ENCODE measurements at places on chromosomes 11 and 22. TPM values are rescaled to one million over a fixed set of nuclear protein-coding genes. Genes with fewer than 3 reads are reported as not detected.

DNA sequence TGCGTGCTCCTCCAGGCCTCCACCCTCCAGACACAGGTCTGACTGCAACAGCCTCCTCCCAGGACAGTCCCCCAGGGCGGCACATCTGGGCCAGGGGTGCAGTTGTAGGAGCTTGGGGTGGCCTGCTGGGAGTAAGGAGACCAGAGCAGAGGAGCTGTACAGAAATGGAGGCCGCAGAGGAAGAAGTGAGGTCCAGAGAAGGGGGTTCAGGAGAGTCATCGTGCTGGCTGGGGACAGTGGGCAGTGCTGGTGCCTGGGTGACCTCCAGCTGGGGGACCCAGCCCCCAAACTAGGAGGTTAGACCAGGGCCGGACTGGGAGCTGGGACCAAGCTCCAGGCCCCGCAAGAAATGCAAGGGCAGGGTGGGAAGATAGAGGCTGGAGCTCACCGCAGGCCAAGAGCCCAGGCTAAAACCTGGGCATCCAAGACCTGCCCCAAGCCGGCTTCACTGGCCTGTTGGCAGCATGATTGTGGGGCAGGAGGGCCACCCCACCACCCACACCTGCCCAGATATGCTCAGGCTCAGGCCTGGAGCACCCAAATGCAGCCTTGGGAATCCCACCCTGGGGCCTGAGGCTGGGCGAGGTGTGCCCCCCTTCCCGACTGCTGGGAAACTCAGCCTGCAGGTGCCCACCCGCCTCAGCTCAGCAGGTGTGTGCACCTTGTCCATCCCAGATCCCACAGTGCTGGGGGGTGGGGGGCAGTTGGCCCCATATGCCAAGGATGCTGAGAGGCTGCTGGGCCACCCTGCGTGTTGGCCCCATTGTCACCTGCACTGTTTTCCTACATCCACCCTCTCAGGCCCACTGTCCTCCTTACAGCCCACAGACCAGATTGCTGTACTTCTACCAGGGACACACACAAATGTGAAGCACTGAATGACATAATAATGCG lies 96.9 kb downstream of the MORC2 start:
- DNase-seq: peak; percentile 48

- no peak for DNase-seq
These were observed at the start of gene RAG2 for GRCh38 chr11:36598051-36598450. Gene RAG2 (minus strand): TSS chr11:36598236. CDS start chr11:36594168, 4,068 bp downstream.

DNA sequence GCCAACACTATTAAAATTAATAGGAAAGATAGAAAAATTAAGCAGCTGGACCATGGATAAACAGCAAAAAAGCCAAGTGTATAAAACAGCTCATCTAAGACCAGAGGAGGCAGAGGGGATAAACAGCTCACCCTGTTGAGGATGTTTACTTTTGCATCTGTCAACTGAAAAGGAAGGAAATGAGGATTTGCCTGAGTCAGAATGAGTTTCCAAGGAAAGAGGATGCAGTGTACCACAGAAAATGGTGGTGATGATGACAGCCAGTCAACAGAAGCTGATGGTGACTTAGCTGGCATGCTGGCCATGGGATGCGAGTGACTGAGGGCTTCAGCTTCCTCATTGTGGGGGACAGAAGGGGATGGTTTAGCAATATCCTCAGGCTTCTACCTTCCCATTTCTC lies 183.5 kb downstream of the KIRREL3 start:
- DNase-seq: no peak

GRCh38 chr11:48058064-48058463 lies 77.7 kb downstream of the PTPRJ start:
- no peak for DNase-seq

DNA sequence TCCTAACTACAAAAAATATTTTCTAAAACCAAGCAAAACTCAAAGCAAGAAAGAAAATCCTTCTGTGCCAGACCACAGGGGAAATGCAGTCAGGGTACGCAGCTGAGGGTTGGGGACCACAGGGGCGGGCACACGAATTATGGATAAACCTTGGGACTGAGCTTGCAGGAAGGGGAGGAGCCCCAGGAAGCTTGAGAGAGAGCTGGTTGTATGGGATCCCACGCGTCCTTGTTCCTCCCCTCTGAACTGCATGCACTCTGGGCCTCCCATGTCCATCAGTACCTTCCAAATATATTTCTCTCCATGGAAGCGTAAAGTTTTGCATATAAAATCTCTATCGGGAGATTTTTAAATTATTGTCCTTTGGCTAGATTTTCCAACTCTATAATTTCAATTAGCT lies 673.4 kb downstream of the TBC1D22A start:
- no peak for DNase-seq

DNA sequence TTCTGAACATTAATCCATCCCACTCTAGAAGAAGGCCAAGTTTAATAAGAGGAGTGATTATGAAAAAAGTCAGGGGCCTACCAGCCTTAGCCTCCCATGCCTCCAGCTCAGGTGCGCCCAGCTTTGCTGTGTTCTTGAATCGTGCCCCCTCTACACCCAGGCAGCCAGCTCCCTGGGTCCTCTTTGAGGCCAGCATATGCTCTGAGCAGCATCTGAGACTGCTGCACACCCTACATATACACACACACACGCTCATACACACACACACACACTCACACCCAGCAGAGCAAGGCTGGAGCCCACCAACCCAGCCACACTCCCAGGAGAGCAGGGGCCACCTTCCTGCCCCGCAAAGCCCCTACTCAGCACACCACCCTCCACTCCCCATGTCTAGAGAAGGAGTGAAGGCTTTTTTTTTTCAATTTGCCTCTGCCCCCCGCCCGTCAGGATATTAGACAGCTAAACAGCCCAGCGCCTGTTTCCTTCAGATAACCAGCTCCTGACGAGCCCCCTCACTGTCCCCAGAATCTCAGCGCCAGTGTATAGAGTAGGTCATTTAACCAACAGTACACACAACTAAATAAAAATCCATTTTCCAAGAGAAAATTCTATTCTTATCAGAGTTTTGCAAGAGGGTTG lies 121.6 kb downstream of the BUD13 start:
- DNase-seq: no peak

DNA sequence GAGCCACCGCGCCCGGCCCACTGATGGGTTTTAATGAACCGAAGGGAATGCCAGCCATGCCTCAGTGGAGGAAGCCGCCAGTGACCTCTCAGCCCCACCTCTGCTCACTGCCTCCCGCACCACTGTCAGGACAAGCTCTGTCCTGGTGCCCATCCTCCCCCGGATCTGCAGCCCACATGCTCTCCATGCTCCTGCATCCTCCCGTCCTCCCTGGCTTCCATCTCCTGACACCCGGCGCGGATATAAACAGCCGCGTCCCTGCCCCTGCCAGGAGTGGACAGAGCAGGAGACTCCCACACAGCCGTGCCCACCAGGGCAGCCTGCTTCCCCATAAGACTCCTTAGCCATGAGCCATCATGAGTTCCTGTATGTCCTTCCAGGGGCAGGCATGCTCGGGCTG lies 26.9 kb downstream of the MACROD1 start:
- DNase-seq: no peak

DNA sequence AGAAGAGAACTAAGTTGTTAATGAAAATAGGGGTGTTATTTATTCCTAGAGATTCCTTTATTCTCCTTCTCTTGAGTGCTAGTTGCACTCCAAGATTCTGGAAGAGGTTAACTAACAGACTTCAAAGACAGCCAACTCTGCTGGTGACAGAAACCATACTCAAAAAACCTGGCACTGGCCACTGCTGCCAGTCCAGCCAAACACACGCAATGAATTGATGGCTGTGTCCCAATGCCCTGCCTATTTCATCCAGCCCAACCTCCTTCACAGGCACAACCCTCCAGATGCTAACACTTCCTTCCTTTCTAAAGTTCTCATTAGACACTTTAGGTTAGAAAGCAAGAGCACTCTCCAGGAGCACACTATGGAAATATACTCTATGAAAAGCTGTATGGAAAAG lies 150.8 kb upstream of the C11orf58 start:
- DNase-seq: no peak

GRCh38 chr11:106014620-106015019 lies 7.4 kb downstream of the MSANTD4 start:
- no peak for DNase-seq

- no peak for DNase-seq
These were observed 41.1 kb downstream of the TNRC6B start for GRCh38 chr22:40218723-40219294.

GRCh38 chr11:12786891-12787290 lies 112.7 kb downstream of the TEAD1 start:
- DNase-seq: no peak

GRCh38 chr11:73415854-73416615 lies 39.8 kb downstream of the RELT start:
- no peak for DNase-seq

GRCh38 chr11:65927904-65928397 lies 8.7 kb downstream of the DRAP1 start:
- peak; percentile 83 for DNase-seq

DNA sequence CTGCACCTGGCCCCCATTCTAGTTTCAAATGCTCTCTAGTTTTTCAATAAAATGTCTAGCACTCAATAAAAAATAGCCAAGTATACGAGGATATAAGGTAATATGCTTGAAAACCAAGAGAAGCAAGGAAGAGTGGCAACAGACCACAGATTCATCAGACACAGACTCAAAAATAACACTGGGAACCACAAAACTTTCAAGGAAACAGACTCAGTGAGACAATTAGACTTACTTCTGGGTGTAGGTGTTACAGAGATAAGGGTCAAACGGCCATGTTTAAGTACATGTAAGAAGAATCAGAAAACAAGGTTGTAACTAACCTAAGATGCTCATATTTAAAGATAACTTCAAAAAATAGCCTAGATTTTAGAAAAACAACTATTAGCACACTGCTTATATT lies 67.0 kb downstream of the TRMU start:
- no peak for DNase-seq

- no peak for DNase-seq
These were observed 132.1 kb upstream of the BLID start for GRCh38 chr11:122248131-122248530.

DNA sequence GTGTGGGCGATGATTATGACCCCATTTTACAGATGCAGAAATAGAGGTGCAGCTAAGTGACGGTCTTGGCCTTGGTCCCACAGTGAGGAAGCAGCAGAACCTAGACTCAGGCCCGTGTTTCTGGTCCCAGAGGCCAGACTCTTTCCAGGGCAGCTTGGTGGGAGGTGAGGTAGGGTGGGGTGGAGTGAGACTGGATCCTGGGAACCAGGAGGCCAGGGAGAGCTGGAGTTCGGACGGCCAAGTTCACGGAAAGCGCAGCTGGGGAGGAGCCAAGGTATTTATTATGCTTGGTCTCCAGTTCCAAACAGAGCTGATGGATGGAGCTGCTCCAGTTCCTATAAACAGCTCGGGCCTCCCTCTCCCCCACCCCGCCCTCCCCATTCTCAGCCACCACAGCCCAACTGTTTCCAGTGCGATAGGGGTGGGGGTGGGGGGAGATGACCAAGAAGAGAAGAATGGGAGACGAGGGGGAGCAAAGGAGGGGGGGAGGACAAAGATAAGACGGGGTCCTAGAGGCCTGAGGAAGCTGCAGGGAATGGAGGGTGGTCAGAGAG lies 16.2 kb downstream of the LRRC32 start:
- DNase-seq: no peak

DNA sequence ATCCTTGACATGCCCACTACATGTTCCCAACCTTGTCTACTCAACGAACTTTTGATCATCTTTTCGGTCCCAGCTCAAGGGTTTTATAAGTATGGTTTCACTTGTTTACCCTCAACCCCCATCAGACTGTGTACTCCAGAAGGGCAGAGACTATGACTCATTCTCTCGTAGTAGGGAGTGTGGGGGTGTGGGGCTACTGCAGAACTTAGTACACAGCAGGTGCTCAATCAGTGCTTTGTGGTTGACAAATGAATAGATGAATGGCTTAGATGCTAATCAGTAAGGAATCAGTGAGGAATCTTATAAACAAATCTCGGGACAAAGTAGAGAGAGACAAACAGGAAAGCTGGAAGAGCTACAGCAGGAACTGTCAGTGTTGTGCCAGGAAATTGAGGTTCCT lies 151.7 kb upstream of the PLET1 start:
- DNase-seq: no peak

GRCh38 chr22:43998679-43999264 lies 25.3 kb upstream of the PARVB start:
- DNase-seq: no peak

DNA sequence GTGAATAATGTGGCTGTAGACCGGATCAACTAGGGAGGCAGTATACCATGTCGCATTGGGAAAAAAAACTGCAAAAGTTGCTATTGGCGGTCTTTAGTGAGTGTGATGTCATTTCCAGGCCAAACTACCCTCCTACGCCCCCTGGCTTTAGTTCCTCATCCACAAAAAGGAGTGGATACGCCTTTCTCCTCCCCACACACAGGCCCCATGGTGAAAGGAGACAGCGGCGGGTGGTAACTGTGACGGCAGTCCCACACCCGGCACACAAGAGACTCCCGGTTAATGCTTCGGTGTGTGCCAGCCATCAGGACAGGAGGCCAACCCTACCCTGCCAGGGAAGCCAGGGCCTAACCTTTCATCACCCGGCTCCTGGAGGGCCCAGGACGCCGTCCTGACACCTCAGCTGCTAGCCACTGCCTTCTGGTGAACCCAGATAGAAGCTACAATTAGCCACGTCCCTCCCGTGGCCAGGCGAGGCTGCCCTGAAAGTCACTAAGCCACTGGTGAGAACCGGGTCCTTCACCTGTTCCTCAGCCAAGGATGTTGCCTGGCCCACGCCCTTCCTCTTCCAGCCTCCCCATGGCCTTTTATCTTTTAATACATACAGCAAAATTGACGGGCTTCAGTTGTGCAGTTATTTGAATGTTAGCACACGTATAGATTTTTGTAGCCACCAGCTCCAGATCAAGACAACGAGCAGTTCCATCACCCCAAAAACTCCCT lies 10.8 kb downstream of the TP53I11 start:
- DNase-seq: no peak

GRCh38 chr11:36376009-36376887 lies 80.2 kb downstream of the PRR5L start:
- peak; percentile 69 for DNase-seq

- DNase-seq: no peak
These were observed 699 bp downstream of the AIFM3 start for GRCh38 chr22:20967697-20968211.

DNA sequence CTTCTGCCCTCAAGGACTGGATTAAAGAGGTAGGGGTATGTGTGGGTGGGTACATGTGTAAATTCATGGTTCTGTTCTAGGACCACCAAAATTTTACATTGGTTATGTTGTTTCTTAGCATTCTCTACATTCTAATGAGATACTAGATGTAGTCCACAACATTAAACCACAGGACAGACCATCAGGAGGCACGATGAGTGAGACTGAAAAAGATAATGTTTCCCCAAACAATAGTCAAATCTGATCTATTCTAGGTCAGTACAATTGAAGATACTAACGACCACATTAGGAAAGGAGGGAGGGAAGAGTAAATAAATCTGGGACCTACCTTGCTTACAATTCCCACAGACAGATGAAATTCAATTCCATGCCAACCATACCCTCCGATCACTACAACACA lies 42.2 kb downstream of the MRTFA start:
- no peak for DNase-seq

Gene ZNF215
- total RNA-seq: 1.5 TPM

Gene MYBPC3
- total RNA-seq: not detected

Gene KRTAP5-9
- total RNA-seq: not detected

Gene GPR83
- 0.31 TPM for total RNA-seq

Gene GLB1L3
- not detected for total RNA-seq

Gene SLC25A18
- not detected for total RNA-seq

Gene ACTN3
- total RNA-seq: 0.73 TPM

Gene DRD4
- 1.3 TPM for total RNA-seq

Gene OR51B5
- total RNA-seq: not detected

Gene NEFH
- total RNA-seq: 6.6 TPM

Gene IL10RA
- total RNA-seq: 83.6 TPM

Gene ANGPTL5
- not detected for total RNA-seq

Gene SEC14L6
- not detected for total RNA-seq

Gene SCARF2
- total RNA-seq: not detected

Gene NCF4
- total RNA-seq: 24.2 TPM

Gene OR5T1
- not detected for total RNA-seq

Gene OR8D4
- total RNA-seq: not detected
